Right lobe of liver (tissue), 6 donors: ENCODE measurements at places on chromosomes 2 and 18. TPM values are rescaled to one million over a fixed set of nuclear protein-coding genes. Genes with fewer than 3 reads are reported as not detected.

DNA sequence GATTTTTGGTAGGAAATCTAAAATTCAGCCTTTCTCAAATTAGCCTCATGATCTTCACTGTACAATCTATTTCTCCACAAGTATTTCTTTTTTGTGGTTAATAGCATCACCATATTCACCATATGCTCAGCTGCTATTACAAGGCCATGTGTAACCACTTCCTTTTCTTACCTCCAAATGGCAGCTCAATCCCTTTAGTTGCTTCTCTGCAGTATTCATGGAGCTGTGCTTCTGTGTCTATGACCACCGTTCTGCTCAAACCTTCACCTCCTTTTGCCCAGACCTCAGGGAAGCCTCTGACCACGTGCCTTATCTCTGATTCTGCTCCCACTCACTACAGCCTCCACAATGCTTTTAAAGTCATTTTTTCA, 126.7 kb upstream of the TMEM200C start:
- H3K36me3 ChIP-seq: no peaks in the 10 kb centered on the region
- H3K27me3 ChIP-seq: no peaks in the 10 kb centered on the region
- H3K27ac ChIP-seq: no peak overlapping the region
- H3K4me3 ChIP-seq: no peak overlapping the region
- no peak for DNase-seq

DNA sequence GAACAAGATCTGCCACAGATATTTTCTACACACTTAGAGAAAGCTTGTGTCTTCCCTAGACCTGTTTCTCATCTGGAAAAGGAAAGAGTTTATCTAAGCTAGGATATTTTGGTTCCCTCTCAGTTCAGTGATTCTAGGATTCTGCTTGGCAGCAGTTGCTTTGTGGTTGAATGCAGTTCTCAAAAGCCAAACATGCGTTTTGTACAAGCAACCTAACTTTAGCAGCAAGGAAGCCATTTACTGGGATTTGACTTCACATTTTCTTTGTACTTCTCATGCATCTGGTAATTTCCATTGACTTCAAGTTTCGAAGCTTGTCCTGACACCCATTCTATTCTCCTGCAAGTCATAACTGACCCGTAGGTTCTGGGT, 33.3 kb downstream of the VSNL1 start:
- H3K36me3 ChIP-seq: no peaks in the 10 kb centered on the region
- H3K4me3 ChIP-seq: no peak overlapping the region
- H3K27me3 ChIP-seq: no peaks in the 10 kb centered on the region

DNA sequence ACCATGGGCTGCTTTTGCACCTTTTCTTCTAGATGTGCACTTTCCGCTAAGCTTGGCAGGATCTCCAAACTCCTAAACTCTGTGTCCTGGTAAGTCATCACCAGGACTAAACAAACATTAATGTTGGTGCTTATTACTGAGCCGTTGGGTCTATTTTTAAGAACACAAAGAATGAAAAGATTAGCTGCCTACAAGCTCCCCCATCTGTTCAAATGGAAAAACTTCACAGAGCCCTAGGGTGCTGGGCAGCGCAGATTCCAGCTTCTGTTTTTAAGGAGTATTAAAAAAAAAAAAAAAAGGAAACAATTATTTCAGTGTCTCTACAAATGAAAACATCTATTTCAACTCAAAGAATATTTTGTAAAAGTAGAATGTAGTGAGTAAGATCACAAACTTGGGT, 97.8 kb upstream of the AQP4 start:
- no peaks in the 10 kb centered on the region for H3K27me3 ChIP-seq
- H3K27ac ChIP-seq: no peak overlapping the region
- no peaks in the 10 kb centered on the region for H3K36me3 ChIP-seq
- no peaks in the 10 kb centered on the region for H3K4me1 ChIP-seq
- no peak for DNase-seq

DNA sequence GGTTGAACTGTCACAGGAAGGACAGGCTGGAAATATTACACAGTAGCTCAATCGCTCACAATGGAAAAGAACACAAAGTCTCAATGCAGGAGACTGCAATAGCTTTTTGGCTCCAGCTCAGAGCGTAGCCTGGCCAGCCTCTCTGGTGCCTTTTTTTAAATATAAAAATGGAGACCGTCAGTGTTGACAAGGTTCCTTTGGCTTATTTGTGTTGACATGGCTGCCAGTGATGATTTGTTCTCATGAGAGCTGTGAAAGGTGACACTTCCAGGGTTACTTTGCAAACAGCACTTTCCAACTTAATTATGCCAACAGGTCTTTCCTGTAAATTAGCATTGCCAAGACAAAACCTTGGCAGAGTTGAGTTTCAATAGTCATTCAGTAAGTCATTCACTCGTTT, 70.8 kb downstream of the KCNE4 start:
- H3K27ac ChIP-seq: no peak overlapping the region
- no peaks in the 10 kb centered on the region for H3K4me1 ChIP-seq
- no peaks in the 10 kb centered on the region for H3K36me3 ChIP-seq
- H3K4me3 ChIP-seq: no peak overlapping the region
- H3K27me3 ChIP-seq: no peaks in the 10 kb centered on the region

GRCh38 chr2:188459061-188459460, 167.4 kb downstream of the GULP1 start:
- H3K27ac ChIP-seq: no peak overlapping the region
- H3K27me3 ChIP-seq: no peaks in the 10 kb centered on the region
- H3K4me3 ChIP-seq: no peak overlapping the region
- DNase-seq: no peak
- no peaks in the 10 kb centered on the region for H3K36me3 ChIP-seq

GRCh38 chr18:28820353-28820752, 643.4 kb upstream of the CDH2 start:
- H3K4me3 ChIP-seq: no peak overlapping the region
- H3K4me1 ChIP-seq: no peaks in the 10 kb centered on the region
- H3K36me3 ChIP-seq: no peaks in the 10 kb centered on the region
- no peak for DNase-seq

G6PC2 gene
- total RNA-seq: not detected

REG3G gene
- not detected for total RNA-seq

ABCA12 gene
- total RNA-seq: not detected

VIT gene
- total RNA-seq: not detected

CIB4 gene
- not detected for total RNA-seq
